ENCODE measurements at places on chromosomes 13 and 19. TPM values are rescaled to one million over a fixed set of nuclear protein-coding genes. Genes with fewer than 3 reads are reported as not detected.

DNA sequence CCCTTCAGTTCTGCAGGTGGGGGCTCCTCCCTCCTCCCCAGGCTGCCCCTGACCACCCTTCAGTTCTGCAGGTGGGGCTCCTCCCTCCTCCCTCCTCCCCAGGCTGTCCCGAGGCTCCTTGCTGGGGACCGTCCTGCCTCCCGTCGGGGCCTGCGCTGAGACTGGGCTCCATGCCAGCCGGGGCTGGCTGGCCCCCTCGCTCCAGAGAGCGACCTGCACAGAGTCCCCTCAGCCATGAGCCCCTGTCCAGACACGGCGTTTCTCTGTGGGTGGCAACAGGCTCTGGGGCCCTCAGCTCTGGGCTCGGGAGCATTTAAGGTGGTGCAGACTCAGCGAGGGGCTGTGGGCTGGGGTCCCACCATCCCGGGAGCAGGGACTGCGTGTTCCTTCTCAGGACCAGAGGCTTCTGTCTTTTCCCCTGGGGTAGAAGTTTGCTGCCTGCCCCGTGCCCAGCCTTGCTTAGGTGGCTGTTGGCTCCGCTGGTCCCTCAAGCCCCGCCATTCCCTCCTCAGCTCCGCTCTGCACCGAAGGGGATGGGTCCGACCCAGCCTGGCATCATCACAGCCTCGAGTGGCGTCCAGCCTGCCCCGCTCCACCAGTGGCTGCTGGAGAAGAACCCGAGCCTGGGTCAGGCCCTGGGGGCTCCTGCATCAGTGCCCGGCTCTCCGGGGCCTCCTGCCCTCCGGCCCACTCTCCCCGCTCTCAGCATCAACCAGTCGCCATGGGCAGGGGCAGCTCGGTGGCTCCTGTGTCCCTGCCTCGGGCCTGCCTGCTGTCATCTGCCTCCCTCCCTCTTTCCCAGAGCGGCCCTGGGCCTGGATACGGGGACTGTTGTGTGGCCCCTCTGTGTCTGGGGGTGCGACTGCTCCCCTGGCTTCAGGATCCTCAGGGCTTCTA lies 27.6 kb downstream of the CSNK1G2 start:
- no peak for DNase-seq

THAP8 gene
- total RNA-seq, result 0.37 TPM

GRCh38 chr19:40605216-40605971 lies 4.2 kb downstream of the LTBP4 start:
- no peak for DNase-seq

SHISA2 gene
- not detected for total RNA-seq

TEX30 gene
- 38.2 TPM for total RNA-seq

DNA sequence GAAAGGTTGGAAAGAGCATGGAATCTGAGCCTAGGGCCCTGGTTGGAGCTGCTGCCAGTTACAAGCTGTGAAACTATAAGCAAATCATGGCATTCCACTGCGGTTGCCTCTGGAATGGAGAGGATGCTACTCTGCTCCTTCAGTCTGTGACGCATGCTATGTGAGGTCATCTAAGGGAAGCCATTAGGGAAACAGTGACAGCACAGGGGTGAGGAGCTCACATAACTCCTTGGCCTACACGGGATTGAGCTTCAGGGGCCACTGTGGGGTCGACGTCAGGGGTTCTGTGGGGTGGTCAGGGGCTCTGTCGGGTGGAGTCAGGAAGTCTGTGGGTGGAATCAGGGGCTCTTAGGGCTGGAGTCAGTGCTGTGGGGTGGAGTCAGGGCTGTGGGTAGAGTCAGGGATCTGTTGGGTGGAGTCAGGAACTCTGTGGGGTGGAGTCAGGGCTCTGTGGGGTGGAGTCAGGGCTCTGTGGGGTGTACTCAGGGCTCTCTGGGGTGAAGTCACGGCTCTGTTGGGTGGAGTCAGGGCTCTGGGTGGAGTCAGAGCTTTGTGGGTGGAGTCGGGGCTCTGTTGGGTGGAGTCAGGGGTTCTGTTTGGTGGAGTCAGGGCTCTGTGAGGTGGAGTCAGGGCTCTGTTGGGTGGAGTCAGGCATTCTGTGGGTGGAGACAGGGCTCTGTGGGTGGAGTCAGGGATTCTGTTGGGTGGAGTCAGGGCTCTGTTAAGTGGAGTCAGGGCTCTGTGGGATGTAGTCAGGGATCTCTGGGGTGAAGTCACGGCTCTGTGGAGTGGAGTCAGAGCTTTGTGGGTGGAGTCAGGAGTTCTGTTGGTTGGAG lies 35.8 kb upstream of the MEDAG start:
- no peak for DNase-seq

PBX4 gene
- total RNA-seq, result 7.7 TPM

Measured in G401 (cell line).